Lung (tissue), 17 donors: ENCODE measurements at places on chromosomes 2 and 18. TPM values are rescaled to one million over a fixed set of nuclear protein-coding genes. Genes with fewer than 3 reads are reported as not detected.

DNA sequence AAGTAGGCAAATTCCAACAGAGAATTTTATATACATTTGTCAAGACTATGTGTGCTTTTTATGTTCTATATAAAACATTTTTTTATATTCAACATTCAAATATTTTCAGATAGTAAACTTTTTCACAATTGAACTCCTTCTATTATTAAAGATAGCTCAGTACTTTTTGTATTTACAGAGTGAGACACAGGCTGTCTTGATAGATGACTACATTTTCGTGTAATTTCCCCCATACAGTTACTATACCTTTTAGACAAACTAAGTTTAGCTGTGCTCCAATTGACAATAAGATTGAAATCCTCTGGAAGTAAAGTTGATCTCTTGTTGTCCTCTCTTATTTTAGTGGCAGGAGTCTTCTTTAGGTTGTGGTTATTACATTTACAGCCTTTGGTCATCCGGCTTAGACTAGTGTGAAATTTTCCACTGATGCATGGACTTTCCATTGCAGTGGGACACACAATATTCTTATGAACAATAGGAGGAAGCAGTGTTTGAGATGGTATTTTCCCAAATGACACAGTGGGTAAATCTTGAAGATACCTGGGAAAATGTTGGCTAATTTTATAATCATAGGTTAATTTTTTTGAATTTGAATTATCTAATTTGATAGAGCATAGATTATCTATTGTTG, 21.0 kb downstream of the ZSWIM2 start:
- H3K36me3 ChIP-seq: no peaks in the 10 kb centered on the region
- H3K27me3 ChIP-seq: no peaks in the 10 kb centered on the region
- DNase-seq: no peak
- no peak overlapping the region for H3K4me3 ChIP-seq

DNA sequence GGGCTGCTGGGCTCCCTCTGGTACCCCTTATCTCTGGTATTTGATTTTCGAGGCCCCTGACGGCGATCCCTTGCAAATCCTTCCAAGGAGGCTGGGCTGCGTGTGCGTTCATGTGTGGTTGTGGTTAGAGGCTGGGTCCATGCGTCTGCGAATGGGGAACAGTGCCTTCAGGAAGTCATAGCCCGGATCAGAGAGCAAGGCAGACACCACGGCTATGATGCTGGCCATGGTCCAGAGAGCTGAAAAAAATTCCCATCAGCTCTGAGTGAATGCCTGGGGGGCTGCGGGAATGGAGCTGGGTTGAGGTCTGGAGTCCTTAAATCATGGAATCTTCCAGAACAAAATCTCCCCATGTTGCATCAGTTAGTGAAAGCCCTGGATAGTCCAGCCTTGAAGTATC, 145.5 kb downstream of the ACKR3 start:
- no peak overlapping the region for H3K4me3 ChIP-seq
- no peak overlapping the region for H3K27ac ChIP-seq
- DNase-seq: peak; percentile 71
- no peaks in the 10 kb centered on the region for H3K27me3 ChIP-seq
- H3K4me1 ChIP-seq: peaks cover 31% of the 10 kb centered on the region
- H3K36me3 ChIP-seq: no peaks in the 10 kb centered on the region

GRCh38 chr18:77360315-77361190, 110.9 kb downstream of the GALR1 start:
- no peak overlapping the region for H3K27ac ChIP-seq
- no peaks in the 10 kb centered on the region for H3K36me3 ChIP-seq
- DNase-seq: no peak

- no peak for DNase-seq
- H3K4me3 ChIP-seq: no peak overlapping the region
- no peak overlapping the region for H3K27ac ChIP-seq
- no peaks in the 10 kb centered on the region for H3K36me3 ChIP-seq
- no peaks in the 10 kb centered on the region for H3K4me1 ChIP-seq
- peaks cover 14% of the 10 kb centered on the region for H3K27me3 ChIP-seq
Observed at GRCh38 chr2:222105046-222105445, 193.8 kb downstream of the PAX3 start.

DNA sequence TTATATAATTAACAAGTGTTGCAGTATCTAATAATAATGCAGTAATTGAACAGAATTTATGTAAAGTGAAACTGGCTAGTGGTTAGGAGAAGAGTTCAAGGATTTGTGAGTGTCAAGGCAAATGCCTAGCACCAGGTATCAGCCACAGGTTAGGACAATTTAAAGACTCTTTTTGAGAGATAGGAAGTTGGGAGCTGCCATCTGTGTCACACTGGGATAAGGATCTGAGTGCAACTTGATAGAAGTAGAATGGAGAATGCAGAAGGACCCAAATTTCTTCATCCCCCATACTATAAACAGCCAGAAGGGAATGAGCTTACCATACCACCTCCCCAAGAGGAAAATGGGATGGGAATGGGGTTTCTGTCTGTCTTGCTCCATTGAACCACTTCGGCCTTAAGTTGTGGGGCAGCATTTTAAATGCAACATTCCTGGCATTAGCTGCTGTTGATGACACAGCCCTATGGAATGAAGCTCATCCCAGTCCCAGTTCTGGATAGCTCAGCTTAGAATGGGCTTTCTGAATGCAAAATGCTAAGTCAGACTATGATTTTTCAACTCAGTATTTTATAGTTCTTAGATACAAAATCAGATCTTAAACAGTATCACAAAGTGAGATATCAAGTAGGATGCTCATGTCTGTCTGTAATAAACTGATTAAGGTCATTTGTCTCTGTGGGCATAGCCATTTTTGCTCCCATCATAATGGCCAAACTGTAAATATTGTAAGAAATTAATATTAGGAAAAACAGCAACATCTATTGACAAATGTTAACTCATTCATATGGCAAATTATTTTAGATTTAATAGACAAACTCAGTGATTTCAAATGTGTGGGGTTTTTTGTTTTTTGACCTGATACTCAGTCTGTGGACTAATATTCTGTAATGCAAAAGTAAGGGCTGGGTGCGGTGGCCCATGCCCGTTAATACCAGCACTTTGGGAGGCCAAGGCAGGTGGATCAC, 44.0 kb downstream of the GPR155 start:
- no peaks in the 10 kb centered on the region for H3K4me1 ChIP-seq
- H3K27me3 ChIP-seq: no peaks in the 10 kb centered on the region
- H3K4me3 ChIP-seq: no peak overlapping the region
- no peak for DNase-seq
- no peak overlapping the region for H3K27ac ChIP-seq

POTEI gene
- 0.28 TPM for total RNA-seq

DNA sequence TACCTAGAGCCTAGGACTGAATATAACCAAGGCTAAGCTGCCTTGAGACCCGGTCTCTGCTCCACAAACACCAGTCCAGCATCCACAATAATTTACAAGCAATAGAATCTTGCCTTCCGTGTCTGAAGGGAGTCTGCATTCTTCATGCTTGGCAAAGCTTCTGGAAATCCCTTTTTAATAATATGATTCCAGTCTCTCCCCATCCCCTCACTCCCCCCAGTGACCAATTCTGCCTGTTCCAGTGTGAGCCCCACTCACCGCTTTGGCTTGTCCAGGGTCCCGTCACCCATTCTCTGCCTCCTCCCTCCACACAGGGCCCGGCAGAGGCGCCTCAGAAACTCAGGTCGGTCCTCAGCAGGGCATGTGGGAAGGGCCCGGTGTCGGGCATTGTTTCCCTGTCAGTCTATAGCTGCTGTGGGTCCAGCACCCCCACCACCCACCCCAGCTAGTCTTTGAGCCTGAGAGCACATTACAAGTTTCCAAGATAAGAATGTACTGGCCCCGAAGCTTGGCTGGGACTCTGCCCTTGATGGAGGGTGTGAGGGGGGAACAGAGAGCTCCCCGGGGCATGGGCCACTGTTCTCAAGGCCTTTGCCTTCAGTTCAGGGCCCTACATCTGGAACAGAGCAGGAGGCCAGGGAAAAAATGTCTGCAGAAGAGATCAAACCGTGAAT, 129.7 kb upstream of the MYCN start:
- H3K36me3 ChIP-seq: no peaks in the 10 kb centered on the region
- no peak for DNase-seq
- no peak overlapping the region for H3K27ac ChIP-seq
- no peak overlapping the region for H3K4me3 ChIP-seq

DNA sequence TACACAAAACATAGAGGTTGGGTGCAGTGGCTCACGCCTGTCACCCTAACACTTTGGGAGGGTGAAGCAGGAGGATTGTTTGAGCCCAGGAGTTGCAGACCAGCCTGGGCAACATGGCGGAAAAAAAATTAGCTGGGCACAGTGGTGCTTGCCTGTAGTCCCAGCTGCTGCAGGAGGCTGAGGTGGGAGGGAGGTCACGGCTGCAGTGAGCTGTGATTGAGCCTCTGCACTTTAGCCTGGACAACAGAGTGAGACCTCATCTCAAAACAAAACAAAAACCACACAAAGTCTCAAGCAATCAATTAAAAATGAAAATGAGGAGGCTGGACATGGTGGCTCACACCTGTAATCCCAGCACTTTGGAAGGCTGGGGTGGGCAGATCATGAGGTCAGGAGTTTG, 4.9 kb downstream of the NOP58 start:
- DNase-seq: no peak
- peaks cover 3% of the 10 kb centered on the region for H3K4me1 ChIP-seq
- peaks cover 1% of the 10 kb centered on the region for H3K36me3 ChIP-seq
- H3K27me3 ChIP-seq: no peaks in the 10 kb centered on the region
- no peak overlapping the region for H3K4me3 ChIP-seq
- H3K27ac ChIP-seq: no peak overlapping the region

UGT1A10 gene
- not detected for total RNA-seq

POU3F3 gene
- not detected for total RNA-seq

GRCh38 chr2:238418196-238418998, 8.3 kb upstream of the ASB1 start:
- H3K36me3 ChIP-seq: no peaks in the 10 kb centered on the region
- H3K27me3 ChIP-seq: no peaks in the 10 kb centered on the region
- H3K27ac ChIP-seq: no peak overlapping the region
- peak; percentile 56 for DNase-seq
- no peak overlapping the region for H3K4me3 ChIP-seq

- H3K27ac ChIP-seq: no peak overlapping the region
- H3K4me3 ChIP-seq: no peak overlapping the region
- H3K36me3 ChIP-seq: no peaks in the 10 kb centered on the region
Observed at GRCh38 chr18:73752965-73753364, 394.7 kb downstream of the FBXO15 start.

DNA sequence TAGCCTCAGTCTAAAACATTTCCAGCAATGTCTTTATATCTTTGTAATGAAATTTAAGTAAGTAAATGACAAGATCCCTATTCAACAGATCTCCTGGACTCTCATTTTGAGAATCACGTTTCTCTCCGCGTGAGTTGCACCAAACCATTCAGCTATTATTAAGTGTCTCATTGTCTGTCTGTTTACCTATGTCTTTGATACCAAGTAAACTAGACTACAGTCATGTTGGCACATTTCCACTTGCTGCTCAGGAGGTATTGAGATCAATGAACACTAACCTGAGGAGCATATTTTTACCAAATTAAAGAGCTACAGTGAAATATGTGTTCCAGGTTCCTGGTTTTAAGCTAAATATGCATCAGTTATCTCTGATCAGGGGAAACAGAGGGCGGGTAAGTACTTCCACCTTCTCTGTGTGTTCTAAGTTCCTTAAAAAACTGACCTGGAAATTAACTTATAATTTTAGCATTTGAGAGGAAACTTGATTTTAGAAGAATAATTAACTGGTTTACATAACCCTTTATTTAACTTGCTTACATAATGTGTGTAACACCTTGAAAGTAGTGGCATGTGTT, 125.8 kb downstream of the OSBPL6 start:
- no peaks in the 10 kb centered on the region for H3K36me3 ChIP-seq
- DNase-seq: no peak

RUFY4 gene
- 0.15 TPM for total RNA-seq

CTLA4 gene
- total RNA-seq: 1.0 TPM

GRCh38 chr2:224518806-224519580, 66.2 kb downstream of the CUL3 start:
- no peak overlapping the region for H3K27ac ChIP-seq
- H3K36me3 ChIP-seq: no peaks in the 10 kb centered on the region
- no peak overlapping the region for H3K4me3 ChIP-seq
- DNase-seq: no peak
- H3K27me3 ChIP-seq: no peaks in the 10 kb centered on the region

CGREF1 gene
- 0.57 TPM for total RNA-seq

DNA sequence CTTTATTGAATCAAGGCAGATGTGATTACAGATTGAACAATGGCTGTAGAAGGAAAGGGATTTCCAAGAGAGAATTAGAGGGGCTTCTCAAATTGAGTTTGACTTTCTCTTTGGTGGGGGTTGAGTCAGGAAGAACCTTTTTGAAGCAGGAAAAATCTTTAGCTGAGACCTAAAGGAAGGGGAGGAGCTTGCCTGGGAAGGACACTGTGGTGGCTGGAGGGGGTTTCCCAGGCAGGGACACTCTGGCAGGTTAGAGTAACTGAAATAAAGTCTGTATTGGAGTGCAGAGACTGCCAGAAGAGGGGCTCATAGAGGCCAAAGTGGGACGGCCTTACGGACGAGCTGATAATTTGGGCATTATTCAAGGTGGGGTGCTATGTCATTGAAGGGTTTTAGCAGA, 69.3 kb downstream of the NEDD4L start:
- H3K4me1 ChIP-seq: peaks cover 23% of the 10 kb centered on the region
- H3K27me3 ChIP-seq: no peaks in the 10 kb centered on the region
- H3K36me3 ChIP-seq: no peaks in the 10 kb centered on the region
- no peak for DNase-seq
- no peak overlapping the region for H3K4me3 ChIP-seq

- no peaks in the 10 kb centered on the region for H3K36me3 ChIP-seq
- peak within 1 kb of the TSS; percentile 53 for H3K4me3 ChIP-seq
- H3K27me3 ChIP-seq: no peaks in the 10 kb centered on the region
- peaks cover 20% of the 10 kb centered on the region for H3K4me1 ChIP-seq
Observed at GRCh38 chr2:96145036-96145847, at the start of gene DUSP2. Gene DUSP2 (minus strand): TSS chr2:96145440. CDS start chr2:96145354, 86 bp downstream.

DNA sequence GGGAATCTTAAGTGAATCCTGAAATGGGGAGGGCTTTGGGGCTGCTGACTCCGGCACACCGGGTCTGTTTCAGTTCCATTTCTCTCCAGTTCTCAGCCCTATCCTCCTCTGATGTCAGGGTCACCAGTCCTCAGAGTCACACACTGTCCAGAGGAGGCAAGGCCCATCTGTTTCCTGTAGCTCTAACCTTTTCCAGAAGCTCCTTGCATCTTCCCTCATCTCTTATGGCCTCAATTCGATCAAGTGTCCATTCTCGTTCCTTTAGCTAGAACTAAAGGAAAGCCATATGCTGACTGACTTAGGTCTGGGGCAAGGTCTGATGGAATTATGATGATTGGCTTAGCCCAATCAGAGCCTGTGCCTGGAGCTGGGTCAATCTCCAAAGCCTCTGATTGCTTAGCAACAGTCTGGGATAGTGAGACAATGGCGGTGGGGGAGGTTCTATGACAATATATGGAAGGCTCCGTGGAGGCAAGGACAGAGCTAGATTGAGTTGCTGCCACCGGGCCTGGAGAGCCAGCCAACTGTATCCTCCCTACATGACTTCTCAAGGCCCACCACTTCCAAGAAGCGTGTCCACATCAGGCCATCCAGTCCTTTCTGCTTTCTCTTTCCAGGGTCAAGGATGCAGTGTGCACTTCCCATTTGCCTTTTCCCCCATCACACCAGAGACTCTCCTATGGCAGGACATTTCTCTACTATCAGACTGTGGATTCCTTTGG, 5.2 kb downstream of the ANKRD53 start:
- no peak overlapping the region for H3K4me3 ChIP-seq
- no peak overlapping the region for H3K27ac ChIP-seq
- H3K27me3 ChIP-seq: no peaks in the 10 kb centered on the region
- peaks cover 25% of the 10 kb centered on the region for H3K36me3 ChIP-seq

OSBPL6 gene
- total RNA-seq: 12.2 TPM

KLHL41 gene
- 1.6 TPM for total RNA-seq

CXCR1 gene
- 6.4 TPM for total RNA-seq
